Stromal cell of bone marrow (primary cell): ENCODE measurements at places on chromosomes 6 and 20.

GRCh38 chr20:13320702-13321101 is 99.6 kb downstream of the ISM1 start:
- no peak for DNase-seq

DNA sequence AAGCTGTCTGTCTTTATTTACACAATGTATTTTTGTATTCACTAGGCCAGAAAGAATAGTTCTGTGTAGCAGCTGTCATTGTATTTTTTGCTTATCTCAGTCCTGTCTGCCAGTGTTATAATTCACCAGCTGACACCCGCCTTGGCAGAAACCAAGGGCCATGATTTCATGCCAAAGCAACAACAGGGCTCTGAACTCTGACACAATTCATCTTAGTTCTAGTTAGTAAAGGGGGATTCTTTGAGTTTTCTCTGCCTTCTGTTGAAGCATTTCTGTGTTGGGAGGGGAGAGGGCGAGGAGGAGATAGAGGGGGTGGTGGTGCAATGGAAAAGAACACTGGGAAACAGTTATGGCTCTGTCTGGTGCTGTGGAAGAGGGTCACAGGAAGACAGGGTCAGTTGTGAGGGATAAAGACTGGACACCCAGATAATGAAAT is 684.6 kb upstream of the MARCKS start:
- no peak for DNase-seq

GRCh38 chr20:53050338-53050737 is 78.2 kb downstream of the TSHZ2 start:
- no peak for DNase-seq

- no peak for DNase-seq
Measured at GRCh38 chr6:79902046-79902445, 45.3 kb downstream of the ELOVL4 start.
